GM12891 (cell line): ENCODE measurements at places on chromosomes 7 and 10.

DNA sequence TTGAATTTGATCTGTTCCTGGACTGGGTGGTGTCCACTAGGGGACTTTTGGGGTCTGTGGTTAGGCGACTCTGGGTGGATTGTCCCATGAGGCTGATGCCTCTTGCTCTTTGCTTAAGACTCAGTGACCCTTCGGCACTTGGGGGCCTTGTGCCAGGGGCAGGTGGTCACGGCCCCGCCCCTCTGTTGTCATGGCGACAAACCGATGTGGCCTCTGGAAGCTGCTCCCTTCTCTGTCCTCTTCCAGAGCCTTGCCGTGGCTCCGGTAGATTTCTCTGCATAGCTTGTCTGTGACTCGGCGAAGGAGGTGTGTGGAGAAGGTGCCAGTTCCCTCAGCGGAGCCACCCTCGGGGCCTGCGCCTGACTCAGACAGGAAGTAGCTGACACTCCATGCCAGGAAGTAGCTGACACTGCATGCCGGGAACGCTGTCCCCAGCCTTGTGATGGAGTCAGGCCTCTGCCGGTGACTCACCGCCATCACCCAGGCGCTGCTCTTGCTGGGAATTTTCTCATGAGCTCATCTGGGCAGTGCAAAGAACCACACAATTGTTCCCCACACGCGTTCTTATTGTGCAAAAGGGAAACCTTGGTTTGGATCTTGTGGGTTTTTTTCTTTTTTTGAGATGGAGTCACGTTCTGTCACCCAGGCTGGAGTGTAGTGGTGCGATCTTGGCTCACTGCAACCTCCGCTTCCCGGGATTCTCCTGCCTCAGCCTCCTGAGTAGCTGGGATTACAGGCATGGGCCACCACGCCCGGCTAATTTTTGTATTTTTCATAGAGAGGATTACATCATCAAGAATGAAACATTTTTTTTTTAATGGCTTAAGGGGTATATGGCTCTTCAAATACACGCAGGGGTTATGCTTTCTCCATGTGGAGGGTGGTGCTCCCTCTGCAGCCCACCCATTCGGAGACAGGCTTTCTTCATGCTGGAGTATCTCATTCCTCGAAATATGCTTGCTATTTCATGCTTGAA is 72.6 kb downstream of the PFKFB3 start:
- peak; percentile 33 for DNase-seq

GRCh38 chr10:77711683-77712049 is 74.1 kb upstream of the KCNMA1 start:
- DNase-seq = no peak

GRCh38 chr7:93161181-93161762 is 13.1 kb upstream of the SAMD9L start:
- no peak for DNase-seq

GRCh38 chr10:118914629-118915028 is 114.9 kb upstream of the NANOS1 start:
- no peak for DNase-seq

GRCh38 chr10:20668985-20669384 is 228.1 kb downstream of the NEBL start:
- no peak for DNase-seq

GRCh38 chr10:110793886-110794285 is 77.8 kb upstream of the PDCD4 start:
- no peak for DNase-seq

DNA sequence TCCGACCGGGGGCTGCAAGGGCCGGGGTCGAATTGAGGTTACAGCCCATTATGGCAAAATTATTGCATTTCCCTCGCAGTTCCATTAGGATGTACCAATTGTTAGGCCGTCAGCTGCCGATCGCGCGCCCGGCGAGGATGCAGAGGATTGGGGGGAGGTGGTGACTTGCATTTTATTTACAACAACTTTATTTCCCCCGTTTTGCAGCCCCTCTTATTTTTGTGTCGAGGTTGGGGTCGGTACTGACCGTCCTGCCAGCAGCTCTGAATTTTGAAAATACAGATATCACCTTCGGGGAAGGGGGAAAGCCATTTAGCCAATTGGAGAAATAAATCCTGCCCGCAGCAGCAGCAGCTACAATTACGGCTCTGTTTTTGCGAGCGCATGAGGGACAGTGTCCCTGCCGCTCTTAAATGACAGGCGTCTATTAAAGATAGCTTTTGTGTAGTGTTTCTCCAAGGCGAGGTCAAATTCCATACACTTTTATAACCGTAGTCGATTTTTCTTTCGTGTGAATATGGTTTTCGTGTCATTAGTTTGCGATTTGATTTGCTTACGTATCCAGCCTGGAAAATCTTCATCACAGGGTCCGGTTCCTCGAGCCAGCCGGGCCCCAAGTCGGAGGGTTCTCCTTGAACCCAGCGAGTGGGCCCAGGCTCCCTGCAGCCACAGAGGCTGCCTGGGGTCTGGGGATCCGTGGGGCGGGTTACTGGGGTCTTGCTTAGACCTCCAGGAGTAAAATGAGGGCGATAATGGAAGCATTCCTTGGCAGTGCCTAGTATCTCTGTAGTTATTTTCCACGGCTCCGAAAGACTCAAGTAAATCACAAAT is 684 bp upstream of the HOXA5 start:
- no peak for DNase-seq

DNA sequence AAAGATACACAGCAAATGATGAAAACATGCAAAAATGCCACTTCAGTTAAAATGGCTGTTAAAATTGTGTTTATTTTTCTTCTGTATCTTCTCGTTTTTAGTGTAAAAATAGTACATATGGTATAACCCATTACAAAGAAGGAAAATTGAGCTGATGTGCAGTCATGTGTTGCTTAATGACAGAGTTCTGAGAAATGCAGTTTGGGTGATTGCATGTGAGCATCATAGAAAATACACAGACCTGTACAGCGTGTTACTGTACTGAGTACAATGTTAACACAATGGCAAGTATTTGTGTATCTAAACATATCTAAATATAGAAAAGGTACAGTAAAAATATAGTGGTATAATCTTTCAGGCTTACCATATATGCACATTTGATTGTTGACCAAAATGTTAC is 7.3 kb downstream of the DMTF1 start:
- DNase-seq = no peak

- no peak for DNase-seq
Observed at GRCh38 chr10:61543831-61544230, 90.7 kb upstream of the TMEM26 start.
